ENCODE measurements at places on chromosomes 5 and 9.
A peak's percentile ranks its signal among the peaks of the same experiment; 100 is the strongest.

- DNase-seq, result no peak
Measured at GRCh38 chr9:134570711-134571325, 70.8 kb upstream of the COL5A1 start.

- no peak for DNase-seq
Measured at GRCh38 chr5:96743065-96743768, 64.5 kb downstream of the ERAP1 start.

DNA sequence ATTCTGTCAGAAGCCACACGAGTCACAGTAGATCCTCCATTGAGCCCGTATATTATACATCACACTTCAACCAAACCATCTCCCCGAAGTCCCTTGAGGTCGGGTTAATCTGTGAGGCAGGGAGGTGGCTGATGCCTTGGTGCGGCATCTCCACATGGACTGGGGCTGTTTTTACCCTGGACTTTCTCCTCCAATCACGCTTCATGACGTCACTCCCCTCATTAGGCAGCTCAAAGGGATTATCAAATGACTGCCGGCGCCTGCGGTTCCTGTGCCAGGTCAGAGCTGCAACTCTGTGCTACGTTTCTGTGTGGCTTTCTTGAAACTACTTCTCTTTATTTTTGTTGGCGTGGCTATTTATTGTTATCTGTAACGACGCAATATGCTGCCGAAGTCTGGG, 53.7 kb downstream of the TMOD1 start:
- DNase-seq, result no peak

- no peak for DNase-seq
Measured at GRCh38 chr9:97479496-97480159, 21.8 kb upstream of the TMOD1 start.

DNA sequence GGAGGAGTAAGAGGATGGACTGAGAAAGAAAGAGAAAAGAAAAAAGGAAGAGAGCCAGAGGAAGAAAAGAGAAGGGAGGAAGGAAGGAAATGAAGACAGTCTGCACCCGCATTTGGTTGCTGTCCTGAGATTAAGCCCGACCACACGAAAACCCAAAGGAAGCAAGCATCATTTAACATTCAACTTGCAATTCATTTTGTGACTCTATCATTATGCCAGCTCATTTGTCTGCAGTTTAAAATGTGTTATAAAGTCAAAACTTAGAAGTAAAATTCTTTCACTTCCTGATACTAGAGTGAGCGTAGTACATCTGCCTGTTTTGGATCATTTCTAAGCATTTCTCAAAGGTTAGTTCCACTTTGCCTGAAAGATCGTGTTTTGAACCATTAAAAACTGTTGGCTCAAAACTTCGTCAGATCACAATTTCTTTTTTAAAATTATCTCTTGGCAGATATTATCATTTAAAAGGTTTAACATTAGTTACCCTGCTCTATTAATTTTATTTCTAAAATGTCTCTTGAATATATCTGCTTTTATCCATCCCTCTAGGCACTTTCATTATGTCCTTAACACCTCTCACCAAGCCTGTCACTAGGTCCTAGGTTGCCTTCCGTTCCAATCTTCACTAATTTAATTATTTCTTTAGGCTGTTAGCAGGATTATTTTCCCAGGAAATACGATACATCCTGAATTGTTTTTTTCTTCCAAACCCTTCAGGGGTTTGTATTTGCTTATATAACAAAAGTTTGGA, 240.9 kb downstream of the TLE4 start:
- peak; percentile 2 for DNase-seq

- DNase-seq, result no peak
Measured at GRCh38 chr5:145856285-145856818, 16.5 kb downstream of the GRXCR2 start.

DNA sequence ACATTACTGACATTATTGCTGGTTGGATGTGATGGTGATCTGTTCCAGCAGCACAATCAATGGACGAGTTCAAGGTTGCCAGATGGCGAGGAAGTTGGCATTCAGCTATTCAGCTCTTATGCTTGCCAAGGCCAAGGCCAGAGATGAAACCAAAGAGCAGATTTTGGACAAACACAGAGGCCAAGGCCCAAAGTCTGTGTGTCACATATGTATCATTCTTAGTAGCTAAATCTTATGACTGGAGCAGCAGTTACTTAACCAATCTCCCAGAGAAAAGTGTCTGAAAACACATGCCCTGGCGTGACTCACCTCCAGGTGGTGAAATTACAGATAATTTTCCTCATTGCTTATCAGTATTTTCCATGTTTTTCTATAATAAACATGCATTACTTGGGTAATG, 189.0 kb upstream of the EGFLAM start:
- no peak for DNase-seq

- DNase-seq, result no peak
Measured at GRCh38 chr5:45417285-45417998, 278.7 kb downstream of the HCN1 start.

DNA sequence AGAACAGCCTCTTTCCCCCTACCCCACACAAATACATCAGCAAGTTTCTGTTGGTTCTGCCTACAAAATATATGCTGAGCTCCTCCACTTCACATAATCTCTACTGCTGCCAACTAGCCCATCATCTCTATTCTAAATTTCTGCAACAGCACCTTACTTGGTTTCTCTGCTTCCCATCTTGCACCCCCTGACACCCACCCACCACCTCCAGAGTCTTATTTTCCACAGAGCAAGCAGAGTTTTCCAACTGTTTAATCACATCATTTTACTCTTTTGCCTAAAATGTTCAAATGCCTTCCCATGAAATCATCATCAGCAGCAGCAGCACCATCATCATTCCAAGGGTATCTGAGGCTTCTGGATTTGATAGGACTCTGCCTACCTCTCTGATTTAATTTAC, 295.7 kb downstream of the CTNND2 start:
- no peak for DNase-seq
